Heart right ventricle (tissue), 16 donors: ENCODE measurements at places on chromosomes 5 and 9. TPM values are rescaled to one million over a fixed set of nuclear protein-coding genes. Genes with fewer than 3 reads are reported as not detected.

GRCh38 chr5:150540615-150541396 lies 32.9 kb downstream of the NDST1 start:
- peaks cover 7% of the 10 kb centered on the region for H3K4me1 ChIP-seq
- peak overlapping the region; percentile 86 for H3K27ac ChIP-seq

Gene OXCT1
- 289 TPM for total RNA-seq

- no peak overlapping the region for H3K27ac ChIP-seq
- no peaks in the 10 kb centered on the region for H3K36me3 ChIP-seq
- H3K4me1 ChIP-seq: peaks cover 9% of the 10 kb centered on the region
- H3K4me3 ChIP-seq: no peak overlapping the region
- DNase-seq: no peak
Observed at GRCh38 chr9:36144309-36145232, 8.0 kb downstream of the GLIPR2 start.

Gene ANKRD18A
- 1.5 TPM for total RNA-seq

GRCh38 chr5:147387109-147387508 lies 122.8 kb downstream of the DPYSL3 start:
- no peaks in the 10 kb centered on the region for H3K27me3 ChIP-seq
- H3K4me3 ChIP-seq: no peak overlapping the region
- H3K27ac ChIP-seq: no peak overlapping the region

Gene LHFPL2
- 6.8 TPM for total RNA-seq

GRCh38 chr9:15426019-15426418 lies 3.3 kb downstream of the SNAPC3 start:
- DNase-seq: no peak
- no peak overlapping the region for H3K4me3 ChIP-seq
- peaks cover 52% of the 10 kb centered on the region for H3K4me1 ChIP-seq
- peak overlapping the region; percentile 3 for H3K27ac ChIP-seq
- no peaks in the 10 kb centered on the region for H3K36me3 ChIP-seq

DNA sequence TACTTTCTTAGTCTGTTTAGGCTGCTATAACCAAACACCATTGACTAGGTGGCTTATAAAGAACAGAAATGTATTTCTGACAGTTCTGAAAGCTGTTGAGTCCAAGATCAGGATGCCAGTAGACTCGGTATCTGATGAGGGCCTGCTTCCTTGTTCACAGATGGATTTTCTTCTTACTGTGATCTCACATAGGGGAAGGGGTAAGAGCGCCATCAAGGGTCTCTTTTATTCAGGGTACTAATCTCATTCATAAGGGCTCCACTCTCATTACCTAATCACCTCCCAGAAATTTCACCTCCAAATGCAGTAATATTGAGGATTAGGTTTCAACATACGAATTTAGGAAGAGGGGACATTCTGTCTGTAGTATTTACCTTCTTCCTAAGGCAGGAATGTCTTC lies 384.0 kb upstream of the DMAC1 start:
- H3K4me1 ChIP-seq: no peaks in the 10 kb centered on the region
- H3K27ac ChIP-seq: no peak overlapping the region
- H3K36me3 ChIP-seq: no peaks in the 10 kb centered on the region
- no peak for DNase-seq
- no peak overlapping the region for H3K4me3 ChIP-seq
- H3K27me3 ChIP-seq: no peaks in the 10 kb centered on the region

DNA sequence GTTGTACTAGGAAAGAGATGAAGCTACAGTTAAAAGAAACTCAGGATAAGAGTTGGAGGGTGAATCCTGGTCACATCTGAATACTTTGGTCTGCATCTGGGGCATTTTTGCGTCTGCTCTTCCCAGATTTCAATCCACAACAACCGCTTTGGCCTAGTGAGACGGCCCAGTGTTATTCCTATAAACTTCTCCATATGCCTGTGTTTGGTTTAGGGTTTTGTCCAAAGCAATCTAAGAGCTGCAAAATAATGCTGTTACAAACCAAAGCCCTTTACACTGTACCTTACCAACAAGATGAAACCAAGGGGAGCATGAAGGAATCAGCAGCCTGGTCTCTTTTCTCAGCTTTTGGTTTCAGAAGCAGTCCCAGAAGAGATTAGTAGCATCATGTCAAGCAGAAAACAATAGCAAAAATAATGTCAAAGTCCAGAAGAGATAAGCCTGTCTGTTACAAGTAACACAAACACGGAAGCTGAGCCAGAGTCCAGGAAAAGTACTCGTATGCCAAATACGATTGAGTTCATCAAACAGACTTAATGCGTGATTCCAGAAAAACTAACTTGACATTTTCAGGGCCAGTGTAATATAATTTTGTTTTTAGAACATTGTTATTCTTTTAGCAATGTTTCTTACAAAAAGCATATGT lies 379.9 kb upstream of the ACO1 start:
- no peaks in the 10 kb centered on the region for H3K36me3 ChIP-seq
- H3K4me3 ChIP-seq: no peak overlapping the region
- no peak for DNase-seq

DNA sequence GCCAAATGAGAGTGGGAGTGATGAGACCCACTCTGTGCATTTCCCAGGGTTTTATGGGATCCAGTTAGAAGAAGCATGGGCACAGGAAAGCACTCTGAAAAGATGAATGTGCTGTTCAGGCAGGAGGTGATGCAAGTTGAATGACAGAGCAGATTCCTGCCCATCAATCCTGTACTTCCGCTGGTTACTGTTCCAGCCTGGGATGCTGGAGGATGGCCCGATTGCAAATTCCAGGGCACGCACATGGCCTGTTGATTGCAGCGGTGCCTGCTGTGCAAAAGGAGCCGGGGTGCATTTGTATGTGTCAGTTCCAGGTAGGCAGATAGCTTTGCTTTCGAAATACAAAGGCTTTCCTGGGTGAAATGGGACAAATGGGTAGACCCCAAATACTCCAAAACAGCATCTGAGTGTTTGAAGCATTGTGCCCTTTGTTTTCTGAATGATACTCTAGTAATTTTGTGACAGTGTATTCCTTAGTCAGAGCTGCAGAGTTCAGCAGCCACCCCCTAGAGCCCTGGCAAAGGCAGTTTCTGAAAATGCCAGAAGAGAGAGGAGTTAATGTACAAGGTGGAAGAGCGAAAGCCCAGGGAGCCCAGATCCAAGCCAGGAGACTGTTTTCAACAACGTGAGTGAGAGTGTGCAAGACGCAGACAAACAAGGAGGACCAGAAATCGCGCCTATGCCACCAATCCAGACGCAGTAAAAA lies 454.2 kb upstream of the CLINT1 start:
- no peak overlapping the region for H3K27ac ChIP-seq
- no peak overlapping the region for H3K4me3 ChIP-seq
- no peaks in the 10 kb centered on the region for H3K4me1 ChIP-seq
- H3K36me3 ChIP-seq: no peaks in the 10 kb centered on the region

DNA sequence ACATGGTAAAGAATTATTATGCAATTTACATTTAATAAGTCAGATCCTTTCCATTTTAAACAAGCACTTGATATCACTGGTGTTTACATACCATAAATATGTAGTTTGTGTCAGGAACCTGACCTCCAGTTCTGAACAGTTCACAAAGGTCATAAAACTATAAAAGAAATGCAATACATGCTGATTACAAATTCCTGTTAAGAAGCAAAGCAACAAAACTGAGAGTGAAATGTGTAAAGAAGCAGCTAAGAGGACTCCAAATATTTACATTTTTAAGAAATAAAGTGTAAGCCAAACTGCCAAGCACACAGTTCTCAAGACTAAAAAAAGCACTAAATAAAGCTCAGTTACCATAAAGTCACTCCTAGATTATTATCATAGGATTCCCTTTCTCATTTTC lies 17.4 kb upstream of the SCAI start:
- no peak overlapping the region for H3K27ac ChIP-seq
- no peak overlapping the region for H3K4me3 ChIP-seq

DNA sequence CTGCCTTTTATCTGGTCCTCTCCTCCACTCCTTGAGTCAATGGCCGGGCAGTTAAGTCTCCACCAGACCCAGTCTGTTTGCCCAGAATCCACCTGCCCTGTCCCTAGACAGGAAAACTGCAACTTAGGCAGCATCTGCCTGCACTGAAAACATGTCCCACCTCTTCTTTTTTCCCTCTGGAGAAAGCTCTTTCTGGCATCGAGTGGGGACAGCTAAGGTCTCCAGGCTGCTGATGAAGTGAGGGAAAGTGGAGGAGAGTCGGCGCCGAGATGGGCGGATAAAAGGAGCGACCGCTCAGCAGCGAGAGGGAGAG lies 243 bp upstream of the SHISAL2B start:
- peaks cover 12% of the 10 kb centered on the region for H3K4me1 ChIP-seq
- no peaks in the 10 kb centered on the region for H3K36me3 ChIP-seq
- H3K27me3 ChIP-seq: peaks cover 27% of the 10 kb centered on the region
- no peak overlapping the region for H3K27ac ChIP-seq
- H3K4me3 ChIP-seq: no peak overlapping the region

DNA sequence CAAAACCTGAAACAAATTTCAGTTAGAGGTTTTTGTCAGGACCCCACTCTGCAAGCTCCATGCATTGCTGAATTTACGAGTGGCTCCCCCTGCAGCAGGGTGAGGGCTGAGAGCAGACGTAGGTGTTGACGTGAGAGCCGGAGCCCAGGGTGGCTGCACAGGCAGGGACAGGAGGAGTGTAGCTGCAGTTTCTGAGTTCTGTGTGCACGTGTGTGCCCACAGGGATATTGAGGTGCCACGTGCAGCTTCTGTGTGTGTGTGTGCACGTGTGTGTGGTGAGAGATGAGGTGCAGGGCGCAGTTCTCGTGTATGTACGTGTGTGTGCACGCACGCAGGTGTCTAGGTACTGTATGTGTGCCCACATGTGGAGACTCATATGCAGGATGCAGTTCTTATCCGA lies 14.6 kb downstream of the PLEKHG4B start:
- H3K36me3 ChIP-seq: no peaks in the 10 kb centered on the region
- no peak overlapping the region for H3K27ac ChIP-seq
- H3K4me3 ChIP-seq: no peak overlapping the region
- H3K27me3 ChIP-seq: peaks cover 63% of the 10 kb centered on the region

- peaks cover 13% of the 10 kb centered on the region for H3K4me1 ChIP-seq
- no peaks in the 10 kb centered on the region for H3K27me3 ChIP-seq
- H3K4me3 ChIP-seq: no peak overlapping the region
- no peak for DNase-seq
- H3K27ac ChIP-seq: peak overlapping the region; percentile 18
Observed at GRCh38 chr5:95152535-95152934, 132.4 kb downstream of the MCTP1 start.

DNA sequence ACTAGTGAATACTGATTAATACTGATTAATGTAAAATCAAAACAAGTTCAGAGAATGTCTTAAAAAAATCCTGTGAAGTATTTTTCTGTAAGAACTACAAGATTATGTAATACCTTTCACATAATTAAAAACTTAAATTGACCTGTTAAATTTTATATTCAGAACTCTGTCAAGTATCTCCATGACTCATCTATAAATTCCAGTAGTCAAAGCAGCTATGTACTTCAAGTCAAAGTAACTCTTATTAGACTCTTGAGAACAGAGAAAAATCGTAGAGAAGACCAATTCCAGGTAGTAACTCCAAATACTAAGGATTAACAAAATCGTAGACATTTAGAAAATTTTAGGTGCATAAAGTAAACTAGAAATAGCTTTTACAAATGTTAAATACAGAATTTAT lies 77.1 kb downstream of the HOMER1 start:
- no peak for DNase-seq
- no peaks in the 10 kb centered on the region for H3K4me1 ChIP-seq
- peaks cover 18% of the 10 kb centered on the region for H3K36me3 ChIP-seq
- H3K27me3 ChIP-seq: no peaks in the 10 kb centered on the region
- H3K27ac ChIP-seq: no peak overlapping the region
- H3K4me3 ChIP-seq: no peak overlapping the region

DNA sequence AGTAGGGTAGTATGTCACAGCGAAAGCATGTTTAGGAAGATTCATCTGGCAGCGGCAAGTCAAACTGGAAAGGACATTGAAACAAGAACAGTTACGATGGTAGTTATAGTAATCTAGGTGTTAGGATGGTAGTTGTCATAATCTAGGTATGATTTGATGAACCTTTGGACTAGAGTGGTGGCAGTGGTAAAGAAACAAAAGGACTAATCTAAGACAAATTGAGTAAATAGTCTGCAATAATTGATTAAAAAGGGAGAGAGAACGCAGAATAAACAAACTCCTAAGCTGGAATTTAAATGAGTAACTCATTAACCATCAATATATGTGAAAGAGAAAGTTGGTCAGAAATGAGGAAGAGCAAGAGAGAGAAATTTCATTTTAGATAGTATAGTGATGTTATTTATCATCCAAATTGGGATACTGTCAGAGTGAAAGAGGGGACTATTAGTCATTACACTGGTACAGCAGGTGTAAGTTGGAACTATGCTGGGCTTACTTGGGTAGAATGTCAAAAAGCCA lies 56.8 kb downstream of the MTREX start:
- H3K4me1 ChIP-seq: no peaks in the 10 kb centered on the region
- H3K27me3 ChIP-seq: no peaks in the 10 kb centered on the region
- no peak for DNase-seq
- H3K27ac ChIP-seq: no peak overlapping the region
- no peaks in the 10 kb centered on the region for H3K36me3 ChIP-seq

GRCh38 chr9:110101531-110102161 lies 106.3 kb downstream of the C9orf152 start:
- no peaks in the 10 kb centered on the region for H3K27me3 ChIP-seq
- H3K4me1 ChIP-seq: peaks cover 85% of the 10 kb centered on the region
- peak overlapping the region; percentile 55 for H3K27ac ChIP-seq

Gene PTCH1
- 4.5 TPM for total RNA-seq

DNA sequence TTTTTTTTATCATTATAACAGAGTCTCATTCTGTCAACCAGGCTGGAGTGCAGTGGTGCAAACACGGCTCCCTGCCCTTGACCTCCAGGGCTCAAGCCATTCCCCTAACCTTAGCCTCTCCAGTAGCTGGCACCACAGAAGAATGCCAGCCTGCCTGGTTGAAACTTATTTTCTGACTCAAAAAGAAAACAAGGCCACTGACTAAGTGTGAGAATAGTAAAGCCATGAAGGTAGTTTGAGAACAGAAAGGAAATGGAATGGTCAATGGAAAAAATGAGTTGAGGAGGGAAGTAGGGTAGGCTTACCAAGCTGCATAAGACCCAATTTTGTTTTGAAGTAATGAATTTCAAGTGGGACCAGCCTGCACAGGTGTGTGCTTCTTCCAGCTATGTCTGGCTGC lies 82.8 kb upstream of the RORB start:
- H3K27me3 ChIP-seq: no peaks in the 10 kb centered on the region
- no peaks in the 10 kb centered on the region for H3K4me1 ChIP-seq
- H3K36me3 ChIP-seq: no peaks in the 10 kb centered on the region
- no peak for DNase-seq
- H3K4me3 ChIP-seq: no peak overlapping the region

Gene SEMA6A
- 8.5 TPM for total RNA-seq

DNA sequence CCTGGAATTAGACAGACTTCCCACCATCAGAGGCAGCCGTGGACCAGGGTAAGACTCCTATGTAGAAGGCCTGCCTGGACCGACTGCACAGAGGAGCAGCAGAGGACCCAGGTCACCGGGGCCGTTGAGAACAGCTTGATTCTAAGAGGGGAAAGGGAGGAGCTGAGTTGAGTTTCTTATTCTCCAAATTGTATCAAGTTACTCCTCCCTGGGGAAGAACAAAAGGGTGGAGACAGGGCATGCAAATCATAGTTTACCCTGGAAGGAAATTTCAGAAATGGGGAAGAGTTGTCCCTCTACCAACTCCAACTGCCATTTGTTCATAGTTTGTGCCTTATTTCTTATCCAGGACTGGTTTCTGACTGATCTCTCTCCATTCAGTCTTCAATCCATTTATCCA lies 20.9 kb upstream of the SLC31A2 start:
- H3K36me3 ChIP-seq: no peaks in the 10 kb centered on the region
- no peak overlapping the region for H3K4me3 ChIP-seq
- H3K27me3 ChIP-seq: peaks cover 37% of the 10 kb centered on the region
- H3K4me1 ChIP-seq: peaks cover 7% of the 10 kb centered on the region

GRCh38 chr9:1469996-1470395 lies 419.8 kb downstream of the DMRT2 start:
- H3K4me1 ChIP-seq: no peaks in the 10 kb centered on the region
- H3K27ac ChIP-seq: no peak overlapping the region
- no peaks in the 10 kb centered on the region for H3K27me3 ChIP-seq
- H3K36me3 ChIP-seq: no peaks in the 10 kb centered on the region

Gene EIF4E1B
- not detected for total RNA-seq
